ENCODE measurements at places on chromosomes 2 and 18.

DNA sequence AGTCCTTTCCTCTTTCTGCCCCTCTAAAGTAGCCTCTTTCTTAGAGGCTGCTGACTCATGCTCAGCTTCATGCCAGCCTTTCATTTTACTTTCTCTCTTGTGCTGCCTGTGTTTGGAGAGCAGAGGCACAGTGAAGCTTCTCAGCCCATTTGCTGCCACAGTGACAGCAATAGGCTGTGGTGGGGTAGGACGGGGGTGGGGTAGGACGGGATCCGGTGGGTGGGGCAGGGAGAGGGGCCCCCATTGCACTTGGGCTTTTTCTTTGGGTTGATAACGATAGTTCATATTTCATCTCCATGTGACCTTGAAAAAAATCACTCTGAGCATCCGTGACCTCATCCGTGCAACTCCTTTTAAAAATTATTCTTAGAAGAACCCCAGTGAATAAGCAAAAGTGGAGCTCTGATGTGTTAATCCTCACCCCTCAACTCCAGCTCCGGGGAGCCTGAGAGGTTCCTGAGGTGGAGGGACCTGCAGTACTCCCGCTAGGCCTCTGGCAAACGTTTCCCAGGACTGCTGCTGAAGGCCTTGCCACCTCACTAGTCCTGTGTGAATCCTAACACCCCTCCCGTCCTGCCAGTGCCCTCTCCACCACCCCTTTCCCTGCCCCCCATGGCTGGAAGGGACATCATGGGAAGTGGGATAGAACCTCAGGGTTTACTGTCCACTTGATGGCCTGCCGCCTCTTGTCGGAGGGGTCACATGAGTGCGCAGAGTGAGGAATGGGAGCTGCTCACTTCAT is 70.8 kb downstream of the INPP4A start:
- no peak for DNase-seq

DNA sequence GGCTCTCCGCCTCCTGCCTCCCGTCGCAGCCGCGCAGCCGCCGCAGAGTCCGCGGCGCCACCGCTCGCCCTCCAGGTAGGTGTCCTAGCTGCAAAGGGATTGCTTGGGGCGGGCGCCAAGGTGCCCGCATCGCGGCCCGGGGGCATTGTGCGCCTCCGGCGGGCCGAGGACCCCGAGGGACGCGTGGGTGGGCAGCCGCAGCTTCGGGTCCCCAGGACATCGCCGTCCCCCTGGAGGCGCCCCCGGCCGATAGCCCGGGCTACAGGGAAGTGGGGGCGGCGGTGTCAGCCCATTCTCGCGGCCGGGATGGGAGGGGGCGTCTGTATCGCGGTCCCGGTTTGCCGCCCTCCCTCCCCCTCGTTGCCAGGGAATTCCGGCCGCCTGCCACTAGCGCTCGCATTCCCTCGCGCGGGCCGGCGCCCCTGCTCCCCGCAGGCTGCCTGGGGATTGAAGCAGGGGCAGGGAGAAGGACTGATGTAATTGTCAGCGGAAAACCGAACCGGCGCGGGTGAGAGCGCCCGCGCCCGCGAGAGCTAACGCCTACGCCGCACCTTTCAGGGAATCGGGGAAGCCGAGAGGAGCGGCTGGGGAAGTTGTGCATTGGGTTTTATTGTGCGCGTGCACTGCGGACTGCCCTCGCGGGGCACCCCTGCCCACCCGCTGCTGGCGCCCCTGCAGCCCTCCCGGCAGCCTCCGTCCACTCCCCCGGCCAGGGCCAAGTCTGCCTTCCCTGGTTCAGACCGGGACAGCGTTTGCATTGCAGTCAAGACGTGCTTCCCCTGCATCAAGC is 483 bp downstream of the OSBPL6 start:
- DNase-seq: peak; percentile 27

- DNase-seq: no peak
Measured at GRCh38 chr2:27805180-27805579, 33.7 kb downstream of the MRPL33 start.

GRCh38 chr2:160703648-160704585 is 210.3 kb upstream of the RBMS1 start:
- no peak for DNase-seq

- DNase-seq: no peak
Measured at GRCh38 chr2:190465060-190465459, 56.9 kb downstream of the MFSD6 start.
